ENCODE measurements at places on chromosomes 3 and 15. TPM values are rescaled to one million over a fixed set of nuclear protein-coding genes. Genes with fewer than 3 reads are reported as not detected.

GRCh38 chr3:126418661-126419131 lies 24.0 kb downstream of the CFAP100 start:
- no peaks in the 10 kb centered on the region for H3K27me3 ChIP-seq
- no peak overlapping the region for H3K27ac ChIP-seq
- no peak overlapping the region for H3K4me3 ChIP-seq

GRCh38 chr3:158925828-158926494 lies 124.1 kb downstream of the MFSD1 start:
- no peak overlapping the region for H3K4me3 ChIP-seq
- no peaks in the 10 kb centered on the region for H3K36me3 ChIP-seq
- no peaks in the 10 kb centered on the region for H3K4me1 ChIP-seq
- H3K27me3 ChIP-seq: no peaks in the 10 kb centered on the region

GRCh38 chr3:100745617-100746016 lies 36.3 kb downstream of the TFG start:
- H3K27me3 ChIP-seq: no peaks in the 10 kb centered on the region
- no peak overlapping the region for H3K4me3 ChIP-seq
- no peaks in the 10 kb centered on the region for H3K36me3 ChIP-seq
- no peak overlapping the region for H3K27ac ChIP-seq
- H3K4me1 ChIP-seq: no peaks in the 10 kb centered on the region
- no peak for DNase-seq

DNA sequence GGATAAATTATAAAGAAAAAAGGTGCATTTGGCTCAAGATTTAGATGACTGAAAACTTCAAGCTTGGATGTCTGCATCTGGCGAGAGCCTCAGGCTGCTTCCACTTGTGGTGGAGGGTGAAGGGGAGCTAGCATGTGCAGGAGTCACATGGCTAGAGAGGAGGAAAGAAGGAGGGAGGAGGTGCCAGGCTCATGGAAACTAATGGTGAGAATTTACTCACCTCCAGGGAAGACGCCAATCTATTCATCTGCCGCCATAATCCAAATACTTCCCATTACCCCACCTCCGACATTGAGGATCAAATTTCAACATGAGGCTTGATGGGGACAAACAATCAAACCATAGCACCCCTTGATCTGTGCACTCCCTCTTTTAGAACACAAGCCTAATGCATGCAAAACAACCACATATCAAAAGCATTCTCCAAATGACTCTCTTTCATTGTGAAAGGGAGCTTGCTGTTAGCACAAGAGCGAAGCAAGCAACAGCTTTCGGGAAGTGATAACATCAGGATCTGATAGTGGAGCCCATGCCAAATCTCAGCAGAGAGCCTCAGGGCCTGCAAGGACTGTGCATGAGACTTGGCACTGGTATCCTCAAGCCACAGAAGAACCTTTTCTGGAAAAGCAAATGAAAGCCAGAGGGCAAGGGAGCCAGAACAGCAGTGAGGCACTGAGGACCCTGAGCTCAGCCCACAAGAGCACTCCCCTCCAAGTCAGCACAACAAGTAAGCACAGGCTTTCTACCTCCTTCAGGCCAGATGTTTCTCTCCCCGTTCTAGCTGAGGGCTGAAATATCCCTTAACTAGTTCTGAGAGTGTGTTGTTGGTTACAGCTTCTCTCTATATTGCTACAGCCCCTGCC lies 50.2 kb upstream of the THBS1 start:
- H3K27me3 ChIP-seq: no peaks in the 10 kb centered on the region
- peak; percentile 83 for DNase-seq
- H3K27ac ChIP-seq: no peak overlapping the region
- peaks cover 6% of the 10 kb centered on the region for H3K4me1 ChIP-seq

Gene SLMAP
- total RNA-seq: 102 TPM

- H3K36me3 ChIP-seq: no peaks in the 10 kb centered on the region
- no peak overlapping the region for H3K4me3 ChIP-seq
- no peaks in the 10 kb centered on the region for H3K27me3 ChIP-seq
- H3K4me1 ChIP-seq: peaks cover 48% of the 10 kb centered on the region
- DNase-seq: no peak
Observed at GRCh38 chr15:71337197-71337845, 222.1 kb downstream of the THSD4 start.

GRCh38 chr3:115385774-115386730 lies 237.3 kb upstream of the GAP43 start:
- peaks cover 6% of the 10 kb centered on the region for H3K4me1 ChIP-seq
- H3K36me3 ChIP-seq: no peaks in the 10 kb centered on the region
- no peak overlapping the region for H3K27ac ChIP-seq

Gene TGM4
- total RNA-seq: not detected

Gene GOLGA6A
- 0.25 TPM for total RNA-seq

DNA sequence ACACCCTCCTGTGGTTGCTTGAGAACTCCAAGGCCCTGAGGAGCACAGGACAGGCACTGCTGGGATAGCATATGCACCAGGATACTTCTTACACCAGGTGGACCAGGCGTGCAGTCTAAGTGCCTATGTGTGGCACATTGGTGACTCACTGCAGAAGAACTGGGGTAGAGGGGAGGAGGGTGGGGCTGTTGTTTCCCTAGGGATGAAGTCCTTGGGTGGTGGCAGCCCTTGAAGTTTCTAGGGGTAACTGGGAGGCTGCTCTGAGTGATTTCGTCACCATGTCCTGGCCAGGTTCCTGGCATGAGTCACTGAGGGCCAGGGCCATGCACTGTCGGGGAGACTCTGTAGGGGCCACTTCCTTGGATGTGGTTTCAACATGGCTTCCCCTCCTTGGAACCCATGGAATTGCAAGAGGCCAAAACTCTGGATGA lies 15.9 kb downstream of the MYZAP start:
- DNase-seq: no peak
- no peaks in the 10 kb centered on the region for H3K36me3 ChIP-seq
- no peak overlapping the region for H3K4me3 ChIP-seq
- H3K27ac ChIP-seq: peak overlapping the region; percentile 85

DNA sequence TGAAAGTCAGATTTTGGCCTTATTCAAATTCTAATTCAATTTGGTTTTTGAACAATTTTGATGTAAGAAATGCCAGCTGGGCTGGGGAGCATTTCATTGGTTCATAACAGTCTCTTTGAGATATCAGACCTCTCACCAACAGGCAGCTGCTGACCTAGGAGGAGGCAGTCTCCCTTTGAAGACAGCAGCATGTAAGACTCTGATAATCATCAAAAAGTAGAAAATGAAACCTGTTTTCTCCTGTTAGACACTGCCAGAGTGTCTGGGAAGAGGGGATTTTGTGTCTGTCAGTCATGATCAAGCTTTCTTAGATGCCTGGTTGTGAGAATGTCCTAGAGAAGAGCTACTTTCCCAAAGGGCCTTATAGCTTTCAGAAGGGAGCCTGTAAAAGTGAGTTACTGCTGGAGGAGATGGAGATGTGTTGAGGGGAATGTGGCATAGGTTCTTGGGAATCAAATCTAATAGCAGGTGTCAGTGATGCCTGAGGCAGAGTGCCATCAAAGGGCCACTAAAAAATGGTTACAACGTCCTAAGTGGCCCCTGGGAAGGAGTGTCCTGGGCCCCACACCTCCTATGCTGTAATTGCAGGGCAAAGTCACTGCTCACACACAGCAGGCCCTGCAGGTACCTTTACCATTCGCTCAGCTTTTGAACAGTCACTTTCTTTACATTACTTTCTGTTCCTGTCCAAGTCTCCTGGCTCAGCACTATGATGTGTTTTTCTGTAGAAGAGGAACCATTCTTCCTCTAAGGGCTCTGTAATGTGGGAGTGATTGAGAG lies 43.1 kb downstream of the FSTL1 start:
- H3K4me1 ChIP-seq: no peaks in the 10 kb centered on the region
- H3K27me3 ChIP-seq: no peaks in the 10 kb centered on the region
- no peak overlapping the region for H3K27ac ChIP-seq
- peaks cover 79% of the 10 kb centered on the region for H3K36me3 ChIP-seq
- no peak overlapping the region for H3K4me3 ChIP-seq
- DNase-seq: no peak

GRCh38 chr15:52217186-52217585 lies 26.0 kb upstream of the GNB5 start:
- H3K27me3 ChIP-seq: no peaks in the 10 kb centered on the region
- no peaks in the 10 kb centered on the region for H3K36me3 ChIP-seq
- no peak for DNase-seq
- H3K27ac ChIP-seq: no peak overlapping the region
- no peak overlapping the region for H3K4me3 ChIP-seq
- no peaks in the 10 kb centered on the region for H3K4me1 ChIP-seq

Gene CDHR4
- total RNA-seq: not detected

GRCh38 chr3:44411031-44411645 lies 66.3 kb downstream of the ZNF445 start:
- no peaks in the 10 kb centered on the region for H3K27me3 ChIP-seq
- no peaks in the 10 kb centered on the region for H3K4me1 ChIP-seq
- no peak overlapping the region for H3K4me3 ChIP-seq
- no peak overlapping the region for H3K27ac ChIP-seq
- DNase-seq: no peak

Gene TEX55
- total RNA-seq: not detected

- no peak overlapping the region for H3K4me3 ChIP-seq
- no peak for DNase-seq
- no peaks in the 10 kb centered on the region for H3K27me3 ChIP-seq
- no peaks in the 10 kb centered on the region for H3K36me3 ChIP-seq
Observed at GRCh38 chr15:23440596-23440995, 6.4 kb downstream of the GOLGA6L2 start.

GRCh38 chr3:86733257-86733656 lies 257.7 kb downstream of the VGLL3 start:
- no peak for DNase-seq
- no peaks in the 10 kb centered on the region for H3K36me3 ChIP-seq
- H3K4me3 ChIP-seq: no peak overlapping the region
- no peaks in the 10 kb centered on the region for H3K4me1 ChIP-seq
- no peaks in the 10 kb centered on the region for H3K27me3 ChIP-seq
- no peak overlapping the region for H3K27ac ChIP-seq

DNA sequence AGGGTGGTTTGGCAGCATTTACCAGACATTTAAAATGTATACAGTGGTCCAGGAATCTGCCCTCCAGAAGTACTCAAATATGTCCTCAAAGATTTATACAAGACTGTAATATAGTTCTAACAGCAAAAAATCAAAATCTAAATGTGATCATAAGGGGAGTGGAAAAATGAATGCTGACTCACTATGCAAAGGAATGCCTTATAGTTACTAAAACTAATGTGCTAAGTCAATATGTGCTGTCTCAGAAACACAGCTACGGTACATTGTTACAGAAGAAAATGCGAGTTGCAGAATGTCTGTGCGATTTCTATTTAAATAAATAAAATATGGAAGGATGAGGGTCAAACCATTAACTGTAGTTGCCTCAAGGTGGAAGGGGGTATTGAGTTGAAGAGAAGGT lies 230.1 kb upstream of the UBE2E1 start:
- DNase-seq: no peak
- no peak overlapping the region for H3K27ac ChIP-seq
- H3K36me3 ChIP-seq: no peaks in the 10 kb centered on the region
- no peaks in the 10 kb centered on the region for H3K4me1 ChIP-seq

DNA sequence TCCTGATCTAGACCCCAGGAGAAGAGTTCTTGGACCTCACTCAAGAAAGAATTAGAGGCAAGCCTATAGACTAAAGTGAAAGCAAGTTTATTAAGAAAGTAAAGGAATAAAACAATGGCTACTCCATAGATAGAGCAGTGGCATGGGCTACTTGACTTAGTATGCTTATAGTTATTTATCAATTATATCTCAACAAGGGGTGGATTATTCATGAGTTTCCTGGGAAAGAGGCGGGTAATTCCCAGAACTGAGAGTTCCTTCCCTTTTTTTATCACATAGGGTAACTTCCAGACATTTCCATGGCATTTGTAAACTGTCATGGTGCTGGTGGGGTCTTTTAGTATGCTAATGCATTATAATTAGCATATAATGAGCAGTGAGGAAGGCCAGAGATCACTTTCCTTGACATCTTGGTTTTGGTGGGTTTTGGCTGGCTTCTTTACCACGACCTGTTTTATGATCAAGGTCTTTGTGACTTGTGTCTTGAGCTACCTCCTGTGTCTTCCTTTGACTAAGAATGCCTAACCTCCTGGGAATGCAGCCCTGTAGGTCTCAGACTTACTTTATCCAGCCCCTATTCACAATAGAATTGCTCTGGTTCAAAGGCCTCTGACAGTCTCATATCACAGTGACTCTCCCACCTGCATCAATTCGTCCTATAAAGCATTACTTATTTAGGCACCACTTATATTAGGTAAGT lies 35.3 kb upstream of the PLSCR2 start:
- no peak overlapping the region for H3K4me3 ChIP-seq
- H3K27ac ChIP-seq: no peak overlapping the region
- no peaks in the 10 kb centered on the region for H3K27me3 ChIP-seq

GRCh38 chr3:161851941-161852566 lies 355.4 kb downstream of the OTOL1 start:
- DNase-seq: no peak
- no peaks in the 10 kb centered on the region for H3K4me1 ChIP-seq
- no peak overlapping the region for H3K27ac ChIP-seq
- no peaks in the 10 kb centered on the region for H3K27me3 ChIP-seq

DNA sequence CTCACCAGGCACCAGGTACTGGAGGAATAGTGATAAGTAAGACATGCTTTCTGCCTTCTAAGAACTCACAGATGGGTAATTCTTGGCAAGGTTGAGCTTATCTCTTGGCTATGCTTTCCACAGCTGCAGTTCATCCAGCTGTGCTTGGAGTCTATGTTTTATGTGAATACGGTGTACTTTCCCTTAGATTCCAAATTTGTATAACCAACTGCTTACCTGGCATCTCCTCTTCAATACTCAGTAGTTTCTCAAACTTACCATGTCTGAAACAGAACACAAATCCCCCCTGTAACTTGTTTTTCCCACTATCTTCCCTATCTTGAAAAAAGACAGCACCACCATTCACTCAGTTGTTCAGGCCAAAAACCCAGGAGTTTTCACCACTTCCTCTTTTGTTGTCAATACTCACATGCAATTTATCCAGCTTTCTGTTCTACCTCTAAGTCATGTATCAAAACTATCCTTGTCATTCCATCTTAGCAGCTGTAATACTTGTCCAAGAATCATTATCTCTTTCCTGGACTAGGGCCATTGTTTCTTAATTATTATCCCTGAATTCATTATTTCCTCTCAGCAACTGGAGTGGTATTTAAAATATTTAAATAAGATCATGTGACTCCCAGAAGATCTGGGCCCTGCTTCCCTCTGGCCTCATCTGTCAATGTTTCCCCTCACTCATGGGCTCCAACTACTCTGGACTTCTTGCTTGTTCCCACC lies 32.6 kb downstream of the COL6A5 start:
- no peaks in the 10 kb centered on the region for H3K27me3 ChIP-seq
- H3K4me1 ChIP-seq: no peaks in the 10 kb centered on the region
- no peaks in the 10 kb centered on the region for H3K36me3 ChIP-seq
- no peak for DNase-seq

Gene CD200
- total RNA-seq: 3.9 TPM

DNA sequence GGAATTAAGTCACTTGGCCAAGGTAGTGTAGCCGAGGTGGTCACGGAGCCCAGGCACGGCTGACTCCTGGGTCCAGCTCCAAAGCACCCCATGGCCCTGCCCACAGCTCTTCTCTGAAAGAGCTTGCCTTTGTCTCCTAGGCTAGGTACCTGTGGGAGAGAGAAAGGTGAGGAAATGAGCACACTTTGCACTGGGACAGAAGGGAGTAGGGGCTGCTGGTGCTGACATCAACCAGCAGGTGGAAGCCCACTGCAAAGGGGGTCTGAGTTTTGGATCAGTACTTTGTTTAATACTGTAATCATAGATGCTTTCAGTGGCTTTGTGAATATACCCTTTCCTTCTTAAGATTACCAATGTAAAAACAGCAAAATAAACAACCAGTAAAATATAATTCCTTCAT lies 128.3 kb upstream of the EIF1B start:
- no peaks in the 10 kb centered on the region for H3K27me3 ChIP-seq
- no peak overlapping the region for H3K27ac ChIP-seq
- no peaks in the 10 kb centered on the region for H3K4me1 ChIP-seq
- H3K4me3 ChIP-seq: no peak overlapping the region
- H3K36me3 ChIP-seq: no peaks in the 10 kb centered on the region
